ENCODE measurements at places on chromosomes 6 and 20. TPM values are rescaled to one million over a fixed set of nuclear protein-coding genes. Genes with fewer than 3 reads are reported as not detected.

DNA sequence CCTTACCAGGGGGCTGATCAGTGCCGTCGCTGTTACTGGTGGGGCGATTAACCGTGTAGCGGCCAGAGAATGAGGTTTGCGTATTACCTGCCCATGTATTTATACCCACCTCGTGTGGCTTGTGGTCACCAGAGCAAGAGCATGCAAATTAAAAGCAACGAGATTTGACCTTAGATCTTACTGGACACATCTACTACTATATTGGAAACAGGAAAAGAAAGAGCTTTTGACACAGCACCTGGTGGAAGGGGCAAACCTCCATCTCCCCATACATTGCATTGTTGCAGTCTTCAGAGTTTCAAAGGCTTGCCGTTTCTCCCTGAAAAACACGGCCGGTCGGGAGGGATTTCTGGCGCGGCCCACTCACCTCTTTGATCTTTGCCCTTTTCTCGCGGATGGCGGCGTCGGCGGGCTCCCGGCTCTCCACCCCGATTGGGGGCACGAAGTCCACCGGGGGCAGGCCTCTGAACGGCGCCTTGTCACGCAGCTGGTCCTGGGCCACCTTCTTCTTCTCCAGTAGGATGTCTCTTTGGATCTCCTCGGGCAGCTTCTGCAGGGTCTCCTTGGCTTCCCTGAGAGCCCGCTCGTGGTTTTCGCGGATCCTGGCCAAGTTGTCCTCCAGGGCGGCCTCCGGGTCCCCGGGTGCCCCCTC is 1.3 kb downstream of the MAN1A1 start:
- DNase-seq = peak; percentile 71

DNA sequence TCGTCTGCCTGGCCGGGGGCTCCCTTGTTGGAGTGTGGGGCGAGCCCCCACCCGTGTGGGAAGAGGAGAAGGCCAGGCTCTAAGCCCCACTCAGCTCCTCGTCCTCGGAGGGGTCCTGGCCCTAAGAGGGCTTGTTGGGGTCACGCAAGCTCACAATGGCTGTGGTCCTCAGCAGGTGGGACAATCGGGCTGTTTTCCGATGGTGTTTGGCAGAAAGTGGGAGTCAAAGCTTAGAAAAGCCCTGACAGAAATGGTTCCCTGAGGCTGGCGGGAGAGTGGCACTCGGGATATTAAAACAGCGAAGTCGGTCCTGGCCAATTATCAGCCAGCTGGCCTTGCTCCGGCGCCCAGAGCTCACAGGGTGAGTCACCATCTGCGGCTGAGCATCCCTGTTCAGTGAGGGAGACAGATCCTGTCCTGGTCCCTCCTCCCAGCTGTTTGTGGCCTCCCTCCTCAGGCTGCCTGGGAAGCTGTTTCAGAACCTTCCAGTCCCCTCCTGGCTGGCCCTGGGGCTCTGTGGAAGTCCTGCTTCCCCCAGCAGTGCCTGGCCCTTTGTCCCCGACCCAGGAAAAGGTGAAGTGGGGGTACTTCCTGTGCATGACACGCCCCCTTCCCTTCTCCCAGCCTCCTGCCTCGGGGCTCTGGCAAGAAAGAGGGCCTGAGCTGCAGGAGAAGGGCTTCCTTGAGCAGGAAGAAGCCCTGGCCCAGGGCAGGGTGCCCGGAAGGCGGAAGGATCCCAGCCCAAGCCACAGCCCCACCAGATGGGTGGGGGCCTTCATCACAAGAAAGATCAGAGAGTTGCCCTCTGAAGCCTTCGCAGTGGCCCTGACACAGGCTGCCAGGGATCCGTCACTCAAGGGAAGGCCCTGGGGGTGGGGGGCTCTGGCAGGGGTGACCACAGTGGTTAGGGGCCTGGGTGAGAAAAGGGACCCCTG is 53.6 kb upstream of the BHLHE23 start:
- peak; percentile 53 for DNase-seq

GRCh38 chr20:23245553-23246181 is 104.9 kb upstream of the NXT1 start:
- no peak for DNase-seq

GRCh38 chr20:32819992-32820697 is 391 bp downstream of the MAPRE1 start:
- no peak for DNase-seq

PHF1 gene
- 43.2 TPM for polyA plus RNA-seq

Measured in sigmoid colon (tissue), 7 donors.